ENCODE measurements at places on chromosomes 3 and 15. TPM values are rescaled to one million over a fixed set of nuclear protein-coding genes. Genes with fewer than 3 reads are reported as not detected.

Gene C3orf85
- not detected for total RNA-seq

Gene BLOC1S6
- total RNA-seq, result 91.9 TPM

Gene NR2E3
- 0.77 TPM for total RNA-seq

- DNase-seq, result peak; percentile 74
Observed at GRCh38 chr15:79431636-79432344, at the start of gene MINAR1. Gene MINAR1 (plus strand): TSS chr15:79432336. CDS start chr15:79456148, 23,812 bp downstream.

DNA sequence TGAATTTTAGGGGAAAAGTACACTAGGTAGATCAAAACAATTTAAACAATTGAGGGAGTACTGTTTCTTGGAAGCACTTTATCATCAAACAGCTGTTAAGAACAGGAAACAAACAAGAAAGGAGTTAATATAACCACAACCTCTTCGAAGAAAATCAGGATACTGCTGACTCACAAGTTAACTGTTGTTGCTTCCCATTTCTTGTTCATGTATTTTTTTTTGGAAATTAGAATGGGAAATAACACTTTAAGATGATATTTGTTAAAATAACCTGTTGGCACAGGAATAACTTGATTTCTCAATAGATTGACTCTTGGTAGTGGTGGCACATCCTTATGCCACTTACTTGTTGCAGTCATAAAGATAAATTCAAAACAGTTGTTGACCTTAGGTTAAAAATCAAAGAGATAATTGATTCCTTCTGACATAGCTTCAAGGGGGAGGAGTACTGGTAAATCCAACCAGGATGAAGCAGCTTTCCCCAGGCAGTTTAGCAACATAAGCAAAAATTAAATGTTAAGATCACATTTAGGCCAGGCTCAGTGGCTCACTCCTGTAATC is 3.3 kb downstream of the BNIP2 start:
- peak; percentile 56 for DNase-seq

DNA sequence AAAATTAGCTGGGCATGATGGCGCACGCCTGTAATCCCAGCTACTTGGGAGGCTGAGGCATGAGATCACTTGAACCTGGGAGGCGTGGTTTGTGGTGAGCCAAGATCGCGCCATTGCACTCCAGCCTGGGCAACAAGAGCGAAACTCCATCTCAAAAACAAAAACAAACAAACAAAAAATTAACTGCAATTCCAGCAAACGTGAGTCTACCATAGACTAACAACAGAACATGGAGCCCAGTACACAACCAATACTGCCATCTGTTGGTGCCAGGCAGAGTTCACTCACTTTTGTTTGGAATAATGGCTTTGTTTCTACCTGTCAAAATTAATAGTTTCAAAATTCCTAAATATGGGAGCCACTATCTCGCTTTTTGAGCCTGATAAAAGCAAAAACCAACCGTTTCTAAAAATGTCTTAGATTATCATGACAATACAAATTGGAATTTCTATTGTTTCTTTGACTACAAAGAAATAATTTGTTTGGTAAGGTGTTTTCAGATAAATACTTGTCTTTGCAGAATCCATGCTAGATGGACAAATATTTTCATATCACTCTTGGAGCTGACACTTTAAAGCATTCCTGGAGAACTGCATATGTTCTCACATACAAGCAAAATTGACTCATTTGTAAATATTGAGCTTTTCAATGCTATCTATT is 45.0 kb downstream of the GPR176 start:
- DNase-seq, result peak; percentile 65

GRCh38 chr15:87118435-87118834 is 1038.8 kb downstream of the AGBL1 start:
- peak; percentile 16 for DNase-seq

GRCh38 chr15:80584561-80584964 is 110.5 kb upstream of the ABHD17C start:
- no peak for DNase-seq

- DNase-seq, result no peak
Observed at GRCh38 chr15:41876007-41876406, 17.8 kb downstream of the SPTBN5 start.

All from fibroblast of lung (primary cell).